Central memory CD4-positive, alpha-beta T cell (primary cell): ENCODE measurements at places on chromosomes 3 and 15.
A peak's percentile ranks its signal among the peaks of the same experiment; 100 is the strongest.

GRCh38 chr15:39920510-39921273 is 626 bp upstream of the GPR176 start:
- peak; percentile 67 for DNase-seq

- DNase-seq: no peak
These were observed 97.8 kb upstream of the SELENOK start for GRCh38 chr3:53989451-53989850.

DNA sequence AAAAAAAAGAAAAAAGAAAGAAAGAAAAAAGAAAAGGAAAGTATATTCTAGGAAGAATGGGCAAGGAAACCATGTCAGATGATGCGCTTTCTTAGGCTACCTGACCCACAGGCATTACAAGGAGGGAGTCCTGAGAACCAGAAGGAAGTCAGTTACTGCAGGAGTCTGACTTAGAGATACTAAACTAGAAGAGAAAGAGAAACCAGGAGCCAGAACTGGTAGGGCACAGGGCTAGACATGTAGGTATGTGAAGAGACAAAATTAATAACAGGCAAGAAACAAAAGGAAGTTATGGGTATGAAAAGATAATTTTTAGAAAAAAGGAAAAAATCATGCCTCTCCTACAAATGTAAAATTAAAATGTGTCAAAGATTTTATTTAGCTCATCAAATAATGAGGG is 63.3 kb upstream of the LRRN1 start:
- DNase-seq: no peak

DNA sequence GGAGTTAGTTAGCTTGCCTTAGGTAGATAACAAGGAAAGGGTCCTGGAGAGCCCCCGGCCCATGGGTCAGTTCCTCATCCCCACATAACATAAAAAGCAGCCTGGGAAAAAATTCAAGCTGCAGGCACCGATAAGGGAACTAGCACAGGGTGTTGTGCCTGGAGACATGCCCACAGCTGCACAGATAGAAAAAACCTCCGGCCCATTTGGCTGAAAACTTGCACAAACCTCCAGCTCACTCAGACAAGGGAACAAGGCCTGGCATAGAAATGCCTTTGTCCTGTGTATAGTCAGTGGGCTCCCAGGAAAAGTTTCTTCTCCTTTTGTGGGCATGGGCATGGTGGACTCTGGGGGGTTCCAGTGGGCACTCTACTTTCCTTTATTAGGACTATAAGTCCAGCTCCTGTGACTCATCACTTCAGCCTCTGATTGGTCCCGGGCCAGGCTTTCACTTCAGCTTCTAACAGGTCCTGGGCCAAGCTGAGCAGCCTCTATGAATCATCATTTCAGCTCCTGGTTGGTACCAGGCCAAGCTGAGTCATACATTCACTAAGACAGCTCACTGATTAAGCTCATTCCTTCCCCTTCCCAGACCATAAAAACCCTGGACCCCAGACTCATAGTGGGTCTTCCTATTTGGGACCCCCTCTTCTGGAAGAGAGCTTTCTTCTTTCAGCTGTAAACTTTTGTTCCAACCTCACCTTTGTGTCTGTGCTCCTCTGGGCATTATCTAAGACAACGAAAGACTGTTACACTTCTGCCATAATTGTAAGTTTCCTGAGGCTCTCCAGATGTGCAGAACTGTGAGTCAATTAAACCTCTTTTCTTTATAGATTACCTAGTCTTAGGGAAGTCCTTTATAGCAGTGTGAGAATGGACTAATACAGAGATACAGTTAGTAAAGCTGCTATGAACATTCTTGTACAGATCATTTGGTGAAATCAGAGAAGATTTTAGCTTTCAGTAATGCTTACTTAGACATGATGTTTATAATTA is 348.0 kb upstream of the DPPA4 start:
- no peak for DNase-seq

- DNase-seq: peak; percentile 13
These were observed 16.0 kb upstream of the CPEB1 start for GRCh38 chr15:82663186-82663600.

DNA sequence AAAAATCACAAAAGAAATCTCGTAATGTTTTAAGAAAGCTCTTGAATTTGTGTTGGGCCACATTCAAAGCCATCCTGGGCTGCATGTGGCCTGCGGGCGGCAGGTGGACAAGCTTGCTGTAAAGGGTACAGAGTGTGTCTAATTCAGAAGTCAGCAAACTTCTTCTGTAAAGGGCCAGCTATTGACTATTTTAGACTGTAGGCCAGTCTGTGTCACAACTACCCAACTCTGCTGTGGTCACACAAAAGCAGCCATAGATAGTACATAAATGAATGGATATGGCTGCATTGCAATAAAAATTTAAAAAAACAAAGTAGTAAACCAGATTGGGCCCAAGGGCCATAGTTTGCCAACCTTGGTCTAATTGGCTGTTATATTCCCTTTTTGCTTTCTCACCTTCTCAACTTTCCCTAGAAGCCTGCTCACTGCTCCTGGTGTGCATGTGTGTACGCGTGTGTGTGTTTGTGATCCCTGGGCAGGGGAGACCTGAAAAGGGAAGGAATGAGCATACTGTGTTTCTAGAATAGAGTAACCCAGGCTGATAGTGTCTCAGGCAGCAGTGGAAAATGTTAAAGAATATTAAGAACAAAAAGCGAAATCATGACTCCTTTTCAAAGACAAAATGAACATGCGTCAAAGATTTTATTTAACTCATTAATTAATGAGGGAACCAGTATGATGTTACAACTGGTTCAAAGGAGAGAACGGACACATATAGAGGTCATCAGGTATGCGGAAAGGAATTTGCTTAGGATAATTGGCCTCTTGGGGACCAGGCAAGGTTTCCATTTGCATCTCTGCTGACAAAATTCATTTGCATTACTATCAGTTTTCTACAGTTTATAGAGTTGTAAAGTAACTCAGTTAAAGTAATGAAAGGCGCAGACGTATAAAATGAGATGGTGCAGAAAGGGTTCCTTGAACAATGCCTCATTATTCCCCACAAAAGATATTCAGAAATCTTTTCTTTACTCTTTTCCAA is 248.0 kb downstream of the THSD4 start:
- DNase-seq: no peak

GRCh38 chr3:123258811-123259420 is 57.2 kb downstream of the SEC22A start:
- DNase-seq: no peak

DNA sequence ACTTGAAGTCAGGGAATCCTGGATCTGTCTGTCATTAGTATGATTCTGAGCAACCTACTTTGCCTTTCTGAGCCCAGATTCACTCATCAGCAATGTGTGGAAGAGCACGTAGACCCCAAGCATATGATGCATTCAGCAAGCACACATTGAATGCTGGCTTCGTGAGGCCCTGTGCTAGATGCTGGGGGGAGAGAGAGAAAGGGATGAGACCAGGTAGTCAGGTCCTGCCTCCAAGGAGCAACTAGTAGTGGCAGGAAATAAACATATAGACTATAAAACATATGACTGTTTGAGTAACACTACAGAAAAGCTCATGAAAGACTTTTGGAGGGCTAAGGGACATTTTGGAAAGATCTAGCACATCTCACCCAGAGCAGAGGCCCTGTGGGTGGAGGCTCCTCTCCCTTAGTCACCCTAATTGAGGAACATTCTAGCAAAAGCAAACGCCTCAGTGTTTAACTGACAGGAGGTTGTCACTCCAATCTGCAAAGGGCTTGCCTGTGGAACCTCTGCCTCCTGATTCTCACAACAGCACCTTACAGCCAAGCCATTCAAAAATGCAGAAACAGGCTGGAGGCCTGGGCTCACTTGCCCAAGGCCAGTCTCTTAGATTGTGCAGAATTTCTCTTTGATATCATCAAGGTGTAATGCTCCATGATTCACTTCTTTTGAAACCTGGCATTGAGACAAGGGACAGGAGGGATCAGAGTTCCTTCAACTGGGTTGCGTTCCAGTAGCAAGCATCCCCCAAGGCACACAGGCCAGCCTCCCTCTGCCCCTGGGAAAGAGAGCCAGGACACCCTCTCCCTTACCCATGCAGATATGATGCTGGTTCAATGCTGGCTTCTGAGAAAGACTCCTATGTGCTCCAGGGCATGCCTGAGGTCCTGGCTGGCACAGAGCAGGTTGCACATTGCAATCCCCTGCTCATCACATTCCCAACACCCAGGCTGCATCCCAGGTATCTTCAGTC is 26.1 kb downstream of the STARD5 start:
- DNase-seq: no peak

- DNase-seq: no peak
These were observed 277.7 kb downstream of the EDEM1 start for GRCh38 chr3:5465183-5465582.

GRCh38 chr3:42800251-42800650 is 4.0 kb downstream of the HIGD1A start:
- DNase-seq: no peak
